Hematopoietic multipotent progenitor cell treated with erythropoietin and hydrocortisone succinate and interleukin-3 and kit ligand, for 6 days (in vitro differentiated cells): ENCODE measurements at places on chromosomes 13 and 19.

- DNase-seq, result no peak
Measured at GRCh38 chr13:27054760-27055159, 116.9 kb downstream of the USP12 start.

DNA sequence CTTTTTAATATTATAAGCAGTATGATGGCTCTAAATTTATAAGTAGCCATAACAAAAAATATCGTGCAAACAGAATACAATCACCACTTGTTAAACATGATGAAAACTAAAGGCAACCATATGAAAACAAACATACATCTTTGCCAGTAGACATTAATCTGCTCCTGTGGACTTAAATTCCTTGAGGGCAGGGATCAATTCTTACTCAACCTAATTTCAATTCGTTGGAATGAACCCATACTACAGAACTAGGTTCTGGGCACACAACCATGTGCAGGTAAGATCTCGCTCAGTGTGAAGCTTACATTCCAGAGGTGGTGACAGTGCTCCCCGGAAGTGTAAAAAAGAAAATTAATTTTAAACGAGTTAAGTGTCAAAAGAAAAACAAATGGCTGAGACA lies 13.4 kb downstream of the TBC1D4 start:
- DNase-seq, result no peak

DNA sequence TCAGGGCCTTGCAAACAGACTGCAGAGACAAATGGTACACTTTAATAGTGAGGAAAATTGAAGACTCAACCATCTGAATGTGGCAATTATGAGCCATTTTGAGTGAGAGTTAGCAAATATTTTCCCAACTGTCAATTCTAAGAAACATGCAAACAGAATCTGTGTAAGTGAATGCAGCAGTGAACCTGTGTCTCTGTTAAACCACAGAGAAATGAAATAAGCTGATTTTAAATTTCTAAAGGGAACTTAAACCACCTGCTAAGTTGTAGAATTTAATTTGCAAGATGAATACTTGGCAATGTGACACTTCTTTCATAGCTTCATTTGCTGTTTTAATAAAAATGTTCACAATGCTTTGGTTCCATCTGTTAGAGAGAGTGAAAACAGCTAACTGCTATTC lies 42.0 kb upstream of the TDRD3 start:
- DNase-seq, result no peak

DNA sequence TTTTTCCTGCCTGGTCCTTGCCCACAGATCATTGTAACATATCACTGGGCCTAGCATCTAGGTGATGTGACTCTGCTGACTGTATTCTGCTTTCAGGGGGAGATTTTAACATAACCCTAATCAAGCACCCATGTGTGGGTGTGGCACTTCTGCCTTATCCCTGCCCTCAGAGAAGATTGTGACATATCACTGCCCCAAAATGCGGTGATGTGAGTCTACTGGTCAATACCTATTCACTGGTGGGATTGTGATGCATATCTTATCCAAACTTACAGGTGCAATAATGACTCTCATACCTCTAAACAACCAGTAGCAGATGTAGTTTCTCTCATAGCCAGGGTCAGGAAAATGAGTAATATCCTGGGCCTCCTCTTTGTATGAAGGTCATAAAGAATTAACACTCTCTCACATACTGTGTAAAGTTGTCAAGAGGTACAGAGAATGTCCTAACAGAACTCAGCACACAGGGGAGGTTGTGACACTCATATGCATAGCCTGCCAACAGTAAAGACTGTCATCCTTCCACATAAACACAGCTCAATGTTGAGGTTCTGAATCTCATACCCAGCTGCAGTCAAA lies 12.1 kb upstream of the ZNF681 start:
- DNase-seq, result no peak

- DNase-seq, result peak; percentile 86
Measured at GRCh38 chr19:49145573-49146407, 9.4 kb downstream of the HRC start.

DNA sequence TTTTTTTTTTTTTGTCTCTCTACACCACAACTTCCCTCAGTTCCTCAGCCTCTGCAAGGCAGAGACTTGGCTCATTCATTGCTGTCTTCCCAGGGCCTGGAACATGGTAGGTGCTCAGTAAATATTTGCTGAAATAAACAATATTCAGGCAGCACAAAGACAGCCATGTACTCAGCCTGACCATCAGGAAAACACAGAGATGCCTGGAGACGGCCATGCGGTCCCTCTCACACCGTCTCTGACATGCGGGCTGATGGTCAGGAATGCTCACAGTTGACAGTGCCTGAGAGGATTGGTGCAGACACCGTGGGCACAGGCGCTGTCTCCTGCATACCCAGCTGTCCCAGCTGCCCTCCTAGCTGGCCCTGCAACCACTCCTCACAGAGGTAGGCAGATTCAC lies 924 bp downstream of the PRAM1 start:
- DNase-seq, result no peak

DNA sequence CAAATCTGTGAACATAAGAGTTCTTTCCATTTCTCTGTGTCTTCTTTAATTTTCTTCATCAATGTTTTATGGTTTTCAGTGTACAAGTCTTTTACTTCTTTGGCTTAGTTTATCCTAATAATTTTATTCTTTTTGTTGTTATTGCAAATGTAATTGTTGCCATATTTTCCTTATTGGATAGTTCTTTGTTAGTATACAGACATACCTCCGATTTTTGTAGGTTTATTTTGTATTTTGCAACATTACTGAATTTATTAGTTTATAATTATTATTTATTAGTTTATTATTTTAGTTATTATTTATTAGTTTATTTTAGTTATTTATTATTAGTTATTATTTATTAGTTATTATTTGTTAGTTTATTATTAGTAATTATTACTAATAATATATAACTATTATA lies 43.4 kb downstream of the WTIP start:
- DNase-seq, result no peak

DNA sequence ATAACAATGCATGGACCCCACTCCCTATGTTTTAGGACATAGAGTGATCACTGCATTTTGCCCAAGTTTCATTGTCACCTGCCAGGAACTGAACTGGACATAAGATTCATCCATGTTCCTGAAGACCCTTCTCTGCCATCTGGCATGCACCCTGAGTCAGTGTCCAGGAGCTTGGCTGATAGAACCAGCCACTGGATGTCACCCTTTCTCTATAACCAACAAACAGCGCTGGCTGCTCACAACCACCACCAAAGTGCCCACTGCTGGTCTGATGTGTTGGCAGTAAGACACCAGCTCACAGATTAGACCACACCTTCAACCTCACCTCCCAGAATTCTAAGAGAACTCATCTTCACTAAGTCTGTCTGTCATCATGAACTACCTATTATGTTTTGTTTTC lies 333.4 kb downstream of the ITGBL1 start:
- DNase-seq, result peak; percentile 16

- no peak for DNase-seq
Measured at GRCh38 chr13:50236898-50237318, 221.7 kb downstream of the KCNRG start.

DNA sequence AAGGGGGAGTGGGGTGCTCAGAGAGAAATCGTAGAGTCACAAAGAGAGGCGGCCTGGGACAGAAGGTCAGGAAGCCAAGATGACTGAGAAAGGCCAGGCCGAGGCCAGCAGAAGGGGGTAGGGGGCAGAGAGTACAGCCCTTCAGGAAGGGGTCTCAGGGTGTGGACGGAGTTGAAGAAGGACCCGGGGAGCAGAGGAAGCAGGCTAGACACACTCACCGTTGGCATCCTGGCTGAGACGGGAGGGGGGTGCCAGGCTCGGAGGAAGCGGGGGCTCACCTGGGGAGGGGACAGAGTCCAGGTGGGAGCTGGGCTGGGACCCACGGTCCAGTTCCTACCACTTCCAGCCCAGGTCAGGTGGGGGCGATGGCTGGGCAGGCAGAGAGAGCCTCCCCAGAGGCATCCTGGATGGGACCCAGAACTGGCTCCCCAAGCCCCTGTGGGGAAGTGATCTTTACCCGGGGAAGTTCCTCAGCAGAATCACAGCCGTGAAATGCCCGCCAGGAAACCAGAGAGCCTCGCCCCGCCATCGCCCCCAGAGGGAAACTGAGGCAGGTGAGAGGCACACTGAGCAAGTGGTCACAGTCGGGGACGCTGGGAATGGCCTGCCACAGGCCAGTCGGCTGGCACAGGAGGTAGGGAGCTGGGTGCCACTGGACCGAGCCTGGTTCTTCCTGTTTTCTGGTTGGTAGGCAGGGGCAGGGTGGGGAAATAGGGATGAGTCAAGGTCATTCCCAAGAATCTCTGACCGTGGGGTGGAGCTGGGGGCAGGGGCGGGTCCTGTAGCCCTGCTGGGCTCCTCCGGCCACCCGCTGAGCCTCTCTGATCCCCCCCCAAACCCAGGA lies 1.4 kb downstream of the MATK start:
- DNase-seq, result no peak

- peak; percentile 2 for DNase-seq
Measured at GRCh38 chr13:76300688-76301087, 585.5 kb downstream of the KCTD12 start.

- no peak for DNase-seq
Measured at GRCh38 chr13:24060993-24061392, 99.5 kb upstream of the SPATA13 start.

- DNase-seq, result no peak
Measured at GRCh38 chr19:39515551-39516191, 732 bp downstream of the SELENOV start.

DNA sequence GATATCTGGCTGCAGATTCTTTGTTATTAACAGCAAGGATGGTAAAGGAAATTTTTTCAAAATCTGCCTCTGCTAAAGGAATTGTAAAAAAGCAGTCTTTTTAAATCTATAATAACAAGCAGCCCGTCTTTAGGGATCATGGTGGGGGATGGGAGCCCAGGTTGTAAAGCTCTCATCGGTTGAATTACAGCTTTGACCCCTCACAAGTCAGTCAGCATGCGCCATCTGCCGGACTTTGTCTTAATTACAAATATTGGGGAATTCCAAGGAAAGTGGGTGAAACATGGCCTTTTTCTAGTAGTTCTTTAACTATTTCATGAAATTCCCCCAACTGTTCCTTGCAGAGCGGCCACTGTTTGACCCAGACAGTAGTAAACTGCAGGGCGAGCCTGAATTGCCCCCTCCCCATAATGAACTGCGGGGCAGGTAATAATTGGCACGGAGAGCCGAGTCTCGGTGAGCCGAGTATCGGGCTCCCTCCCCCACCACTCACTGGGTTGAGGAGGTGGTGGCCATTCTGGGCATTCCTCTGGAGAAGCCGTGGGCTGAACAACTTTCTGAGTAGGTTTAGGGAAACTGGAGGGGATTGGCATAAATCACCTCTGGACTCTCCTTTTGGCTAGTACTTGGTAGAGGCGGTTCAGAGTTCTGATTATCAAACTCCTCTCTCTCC lies 11.6 kb downstream of the ZNF578 start:
- no peak for DNase-seq

DNA sequence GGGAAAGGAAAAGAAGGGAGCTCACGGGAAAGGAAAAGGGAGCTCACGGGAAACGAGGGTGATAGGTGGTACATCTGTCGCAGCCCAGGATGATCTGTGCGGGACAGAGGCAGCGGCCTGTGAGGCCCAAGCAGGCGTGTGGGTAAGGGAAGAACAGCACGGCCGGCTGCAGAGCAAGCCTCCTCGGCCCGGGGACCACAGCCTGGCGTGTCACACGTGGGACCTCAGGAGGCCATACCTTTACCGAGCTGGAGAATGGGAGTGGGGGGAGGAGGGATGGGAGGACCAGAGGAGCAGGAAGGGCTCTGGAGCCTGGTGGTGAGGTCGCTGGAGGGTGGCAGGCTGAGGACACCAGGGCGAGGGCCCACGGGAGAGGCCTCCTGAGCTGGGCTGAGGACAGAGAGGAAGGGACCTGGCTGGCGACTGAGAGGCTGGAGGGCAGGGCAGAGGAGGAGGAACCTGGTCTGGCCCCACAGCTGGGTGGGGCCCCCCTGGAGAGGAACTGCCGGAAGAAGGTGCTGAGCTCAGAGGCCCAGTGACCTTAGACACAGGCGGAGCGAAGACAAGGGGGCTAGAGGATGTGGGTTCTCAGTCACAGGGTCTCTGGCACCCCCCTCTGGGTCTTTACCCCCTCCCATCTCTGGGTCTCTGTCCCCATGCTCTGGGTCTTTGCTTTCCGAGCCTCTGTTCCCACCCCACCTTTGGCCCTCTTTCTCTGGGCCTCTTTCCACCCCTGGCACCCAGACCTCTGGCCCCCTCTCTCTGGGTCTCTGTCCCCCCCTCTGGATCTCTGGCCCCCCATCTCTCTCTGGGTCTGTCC lies 2.9 kb upstream of the FTL start:
- peak; percentile 95 for DNase-seq

DNA sequence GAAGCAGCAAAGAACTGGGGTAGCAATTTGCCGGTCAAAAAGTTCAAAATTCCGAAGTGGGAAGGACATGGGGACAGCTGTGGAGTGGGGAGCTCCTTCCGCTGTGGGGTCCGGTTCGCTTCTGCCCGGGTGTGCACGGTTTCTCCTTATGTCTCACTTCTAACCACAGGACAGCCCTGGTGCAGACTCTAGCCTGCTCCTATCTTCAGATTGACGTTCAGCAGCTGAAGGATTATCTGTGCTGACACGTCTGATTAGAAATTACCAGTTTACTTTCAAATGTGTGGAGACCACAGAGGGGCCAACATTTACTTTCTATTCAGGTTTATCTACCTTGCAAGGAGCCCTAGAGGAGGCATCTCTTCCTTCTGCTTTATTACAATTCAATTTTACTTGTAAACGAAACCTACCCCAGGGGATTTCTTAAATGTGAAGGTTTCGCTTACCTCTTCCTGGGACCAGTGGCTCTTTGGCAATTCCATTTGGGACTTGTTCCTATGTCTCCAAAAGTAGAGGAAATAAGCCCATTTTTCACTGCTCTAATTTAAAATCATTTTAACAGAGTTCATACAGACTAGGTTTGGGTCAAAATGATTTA lies 27.3 kb downstream of the LHFPL6 start:
- peak; percentile 16 for DNase-seq

GRCh38 chr13:79483086-79483706 lies 2.2 kb downstream of the NDFIP2 start:
- DNase-seq, result no peak

GRCh38 chr13:66657165-66657881 lies 572.8 kb downstream of the PCDH9 start:
- no peak for DNase-seq

DNA sequence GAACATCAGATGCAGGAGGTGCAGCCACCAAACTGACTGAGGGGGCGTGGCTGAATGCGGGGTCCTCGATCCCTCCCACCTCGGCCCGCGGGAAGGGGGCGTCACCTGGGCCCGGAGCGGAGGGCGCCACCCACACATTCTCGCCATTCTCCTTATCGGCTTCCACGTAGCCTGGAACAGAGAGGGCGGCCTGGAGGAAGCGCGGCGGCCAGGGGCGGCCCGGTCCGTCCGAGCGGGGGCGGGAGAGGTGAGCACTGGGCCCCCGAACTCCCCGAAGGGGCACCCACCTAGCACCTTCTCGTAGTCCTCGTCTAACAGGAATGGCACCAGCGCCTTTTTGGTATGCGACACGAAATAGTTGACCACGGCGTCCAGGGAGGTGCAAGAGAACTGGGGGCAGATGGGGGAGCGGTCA lies 11.8 kb downstream of the STAP2 start:
- peak; percentile 61 for DNase-seq
